Fibroblast of mammary gland (primary cell): ENCODE measurements at places on chromosomes 6 and 20.

- peak; percentile 53 for DNase-seq
Measured at GRCh38 chr6:68778356-68779020, 143.4 kb downstream of the ADGRB3 start.

DNA sequence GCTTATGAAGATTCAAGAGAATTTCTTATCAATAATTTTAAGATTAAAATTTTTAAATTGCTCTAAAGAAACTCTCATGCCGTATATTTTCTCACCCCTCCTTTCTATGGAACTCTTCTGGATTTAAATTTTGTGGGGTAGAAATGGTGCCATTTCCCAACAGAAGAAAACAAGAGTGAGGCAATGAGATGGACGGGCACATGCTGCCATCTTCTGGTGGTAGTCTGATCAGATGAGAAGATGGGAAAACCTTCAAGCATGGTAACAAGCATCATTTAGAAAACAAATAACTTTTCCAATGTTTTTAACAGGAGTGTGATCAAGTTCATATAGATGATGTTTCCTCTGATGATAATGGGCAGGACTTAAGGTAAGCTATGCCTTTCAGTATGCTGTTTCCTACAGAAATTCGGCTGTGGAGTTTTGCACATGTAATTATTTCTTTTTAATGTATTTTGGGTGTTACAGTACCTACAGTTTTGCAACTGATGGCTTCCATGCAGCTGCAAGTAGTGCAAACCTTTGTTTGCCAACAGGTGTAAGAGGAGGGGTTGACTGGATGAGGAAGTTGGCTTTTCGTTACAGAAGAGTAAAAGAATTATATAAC is 271.4 kb downstream of the EYA4 start:
- peak; percentile 64 for DNase-seq

- DNase-seq: peak; percentile 14
Measured at GRCh38 chr6:123777563-123777962, 26.1 kb upstream of the NKAIN2 start.

- DNase-seq: no peak
Measured at GRCh38 chr6:149065658-149066556, 251.6 kb upstream of the TAB2 start.

DNA sequence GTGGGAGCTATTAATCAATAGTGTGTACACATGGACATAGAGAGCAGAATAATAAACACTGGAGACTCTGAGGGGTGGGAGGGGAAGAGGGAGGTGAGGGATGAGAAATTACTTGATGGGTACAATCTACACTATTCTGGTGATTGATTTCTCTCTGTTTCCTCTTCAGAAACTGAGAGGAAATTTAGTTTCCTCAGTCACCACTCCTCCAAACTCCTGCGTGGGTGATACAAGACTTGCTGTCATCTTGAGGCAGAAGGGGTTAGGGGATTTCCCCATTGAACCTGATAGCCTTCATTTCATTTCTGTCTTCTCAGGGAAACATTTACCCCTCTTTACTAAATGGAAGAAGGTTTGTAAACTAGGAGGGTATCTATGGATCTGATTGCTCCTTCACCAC is 84.3 kb upstream of the ESR1 start:
- no peak for DNase-seq

- no peak for DNase-seq
Measured at GRCh38 chr20:59629141-59630045, 25.1 kb downstream of the PHACTR3 start.

DNA sequence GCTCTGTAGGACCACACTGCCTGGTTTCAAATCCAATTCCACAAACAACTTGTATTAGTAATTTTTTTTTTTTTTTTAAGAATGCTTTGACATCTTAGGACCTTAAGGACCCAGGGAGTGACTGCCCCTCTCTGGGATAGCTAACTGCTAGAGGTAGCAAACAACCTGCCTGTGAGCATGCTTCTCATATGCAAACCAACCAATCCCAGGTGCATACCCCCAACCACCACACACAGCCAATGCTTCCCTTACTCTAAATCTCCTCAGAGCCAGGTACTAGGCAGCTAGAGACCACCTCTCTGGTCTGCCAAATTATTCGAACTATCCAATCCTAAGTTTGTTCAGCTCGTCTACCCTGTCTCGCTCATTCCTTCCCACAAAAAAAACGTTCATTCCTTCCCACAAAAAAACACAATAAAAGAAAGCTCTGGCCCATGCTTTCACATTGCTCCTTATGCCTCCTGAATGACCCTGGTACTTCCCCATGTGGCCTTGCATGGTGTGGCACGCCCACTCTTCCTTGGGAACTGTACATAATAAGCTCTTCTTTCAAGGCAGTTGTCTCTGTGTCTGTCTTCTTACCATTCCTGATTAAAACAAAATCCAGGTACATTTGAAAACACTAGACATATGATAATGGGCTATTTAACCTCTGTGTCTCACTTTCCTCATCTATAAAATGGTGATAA is 6.4 kb downstream of the SERAC1 start:
- no peak for DNase-seq

DNA sequence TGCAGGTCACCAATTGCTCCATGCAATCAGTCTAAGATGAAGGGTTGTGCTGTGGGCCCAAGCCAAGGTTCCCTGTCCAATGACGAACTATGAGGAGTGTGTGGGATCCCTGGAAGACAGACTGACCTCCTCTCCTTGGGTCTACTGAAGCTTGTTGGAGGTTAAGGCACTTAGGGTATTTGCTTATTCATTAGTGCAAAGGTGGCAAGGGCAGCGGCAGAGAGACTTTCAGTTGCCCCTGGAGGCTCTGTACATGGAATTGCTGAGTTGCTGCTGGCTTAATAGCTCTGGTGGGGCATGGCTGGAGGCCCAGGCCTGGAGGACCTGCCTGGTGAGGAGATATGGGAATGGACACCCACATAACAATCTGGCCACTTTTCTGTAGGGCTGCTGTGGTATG is 29.8 kb upstream of the CST5 start:
- no peak for DNase-seq
